ENCODE measurements at places on chromosomes 16 and 17.

- no peak for DNase-seq
Observed at GRCh38 chr17:66415366-66416206, 113.2 kb downstream of the PRKCA start.

DNA sequence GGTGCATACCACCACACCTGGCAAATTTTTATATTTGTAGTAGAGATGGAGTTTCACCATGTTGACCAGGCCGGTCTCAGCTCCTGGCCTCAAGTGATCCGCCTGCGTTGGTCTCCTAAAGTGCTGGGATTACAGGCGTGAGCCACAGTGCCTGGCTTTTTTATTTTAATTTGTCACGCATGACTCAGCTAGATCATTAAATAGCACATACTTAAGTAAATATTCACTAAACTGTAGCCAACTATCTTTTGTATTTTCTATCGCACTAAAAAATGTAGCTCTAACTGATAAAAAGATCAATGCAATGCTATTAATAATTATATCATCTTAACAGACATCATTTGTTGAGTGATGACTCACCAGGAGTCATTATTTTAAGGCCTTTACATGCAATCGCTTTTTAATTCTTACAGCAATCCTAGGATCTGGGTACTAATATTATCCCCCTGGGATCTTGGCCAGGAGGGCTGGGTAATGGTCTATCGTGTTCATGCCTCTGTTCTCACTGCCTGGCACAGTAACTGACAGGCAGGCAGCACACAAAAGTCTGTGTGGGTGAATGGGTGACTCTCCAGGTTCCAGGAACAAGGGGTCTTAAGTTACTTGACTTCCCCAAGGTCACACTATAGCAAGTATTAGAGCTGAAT is 693.5 kb upstream of the EEF2KMT start:
- no peak for DNase-seq

DNA sequence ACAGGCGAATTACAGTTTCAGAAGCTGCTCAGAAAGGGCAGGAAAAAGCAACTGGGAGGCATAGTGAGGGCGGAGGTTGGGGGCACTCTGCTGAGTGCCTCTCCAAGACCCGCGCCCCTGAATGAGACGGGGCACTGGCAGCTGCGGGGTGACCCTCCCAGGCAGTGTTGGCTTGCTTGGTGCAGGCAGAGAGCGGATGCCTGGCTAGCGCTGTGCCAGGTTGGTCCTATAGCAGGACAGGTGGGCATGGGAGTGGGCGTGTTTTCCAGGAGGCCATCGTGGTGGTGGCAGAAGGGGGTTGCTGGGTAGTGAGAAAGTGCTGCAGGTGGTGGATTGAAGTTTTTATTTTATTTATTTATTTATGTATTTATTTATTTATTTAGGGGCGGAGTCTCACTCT is 16.0 kb upstream of the SBK1 start:
- DNase-seq = no peak

DNA sequence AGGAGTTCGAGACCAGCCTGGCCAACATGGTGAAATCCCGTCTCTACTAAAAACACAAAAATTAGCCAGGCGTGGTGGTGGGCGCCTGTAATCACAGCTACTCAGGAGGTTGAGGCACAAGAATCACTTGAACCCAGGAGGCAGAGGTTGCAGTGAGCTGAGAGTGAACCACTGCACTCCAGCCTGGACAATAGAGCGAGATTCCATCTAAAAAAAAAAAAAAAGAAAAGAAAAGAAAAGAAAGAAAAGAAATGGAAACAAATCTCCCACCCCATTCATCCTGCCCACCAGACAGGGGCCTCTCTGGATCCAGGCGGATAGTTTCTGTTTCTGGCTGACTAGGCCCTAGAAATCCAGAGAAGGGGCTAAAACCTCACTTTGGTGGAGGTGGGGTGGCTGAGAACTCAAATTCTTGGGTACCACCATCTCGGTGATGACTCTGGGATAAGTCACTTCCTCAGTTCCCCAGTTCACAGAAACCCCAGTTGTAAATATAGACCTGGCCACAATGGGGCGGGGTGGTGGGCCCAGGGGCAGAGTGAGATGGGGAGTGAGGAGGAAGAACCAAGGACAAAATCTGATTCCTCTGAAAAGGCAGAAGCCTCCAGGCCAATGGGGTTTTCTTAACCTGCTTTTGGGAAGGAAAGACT is 22.2 kb downstream of the SOCS1 start:
- DNase-seq = peak; percentile 70

- DNase-seq = peak; percentile 46
Observed at GRCh38 chr17:64281962-64282752, 19.1 kb upstream of the TEX2 start.
